NCI-H187 (cell line): ENCODE measurements at places on chromosomes 12 and 14.

DNA sequence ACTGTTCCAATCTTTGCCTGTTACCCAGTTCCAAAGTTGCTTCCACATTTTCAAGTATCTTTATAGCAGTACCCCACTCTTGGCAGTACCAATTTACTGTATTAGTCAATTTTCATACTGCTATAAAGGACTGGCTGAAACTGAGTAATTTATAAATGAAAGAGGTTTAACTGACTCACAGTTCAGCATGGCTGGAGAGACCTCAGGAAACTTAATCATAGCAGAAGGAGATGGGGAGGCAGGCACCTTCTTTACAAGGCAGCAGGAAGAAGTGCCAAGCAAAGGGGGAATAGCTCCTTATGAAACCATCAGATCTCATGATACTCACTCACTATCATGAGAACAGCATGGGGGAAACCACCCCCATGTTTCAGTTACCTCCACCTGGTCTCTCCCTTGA is 215.0 kb downstream of the SNAPC1 start:
- no peak for DNase-seq

GRCh38 chr12:64566831-64567517 is 43.3 kb upstream of the RASSF3 start:
- no peak for DNase-seq

GRCh38 chr14:32019276-32019675 is 57.8 kb upstream of the ARHGAP5 start:
- no peak for DNase-seq

DNA sequence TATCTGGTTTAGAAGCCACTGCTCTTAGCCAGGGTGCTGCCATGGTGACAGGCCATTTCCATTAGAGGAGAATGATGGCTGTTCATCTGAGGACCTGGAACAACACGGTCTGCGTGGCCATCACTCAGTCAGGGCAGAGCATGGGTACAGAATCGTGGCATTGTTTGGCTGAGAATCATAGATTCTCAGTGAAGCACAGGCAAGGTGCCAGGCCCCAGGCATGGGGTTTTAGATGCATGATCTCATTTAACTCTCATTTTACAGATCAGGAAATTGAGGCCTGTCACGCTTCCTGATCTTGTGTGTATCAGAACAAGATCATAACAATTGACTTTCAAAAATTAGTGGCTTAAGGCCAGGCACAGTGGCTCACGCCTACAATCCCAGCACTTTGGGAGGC is 26.8 kb upstream of the IRF2BPL start:
- DNase-seq = no peak

- DNase-seq = no peak
Observed at GRCh38 chr14:97571866-97572555, 774.8 kb downstream of the VRK1 start.

DNA sequence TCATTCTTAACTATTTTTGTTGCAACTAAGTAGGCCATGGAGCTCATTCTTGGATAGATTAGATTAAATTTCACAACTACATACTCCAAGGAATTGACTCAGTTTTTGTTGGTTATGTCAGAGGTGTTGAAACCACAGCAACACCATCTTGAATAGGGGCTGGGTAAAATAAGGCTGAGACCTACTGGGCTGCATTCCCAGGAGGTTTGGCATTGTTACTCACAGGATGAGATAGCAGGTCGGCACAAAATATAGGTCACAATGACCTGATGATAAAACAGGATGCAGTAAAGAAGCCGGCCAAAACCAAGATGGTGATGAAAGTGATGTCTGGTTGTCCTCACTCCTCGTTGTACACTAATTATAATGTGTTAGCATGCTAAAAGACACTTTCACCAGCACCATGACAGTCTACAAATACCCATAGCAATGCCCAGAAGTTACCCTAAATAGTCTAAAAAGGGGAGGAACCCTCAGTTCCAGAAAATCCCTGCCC is 20.9 kb downstream of the DMAC2L start:
- no peak for DNase-seq

DNA sequence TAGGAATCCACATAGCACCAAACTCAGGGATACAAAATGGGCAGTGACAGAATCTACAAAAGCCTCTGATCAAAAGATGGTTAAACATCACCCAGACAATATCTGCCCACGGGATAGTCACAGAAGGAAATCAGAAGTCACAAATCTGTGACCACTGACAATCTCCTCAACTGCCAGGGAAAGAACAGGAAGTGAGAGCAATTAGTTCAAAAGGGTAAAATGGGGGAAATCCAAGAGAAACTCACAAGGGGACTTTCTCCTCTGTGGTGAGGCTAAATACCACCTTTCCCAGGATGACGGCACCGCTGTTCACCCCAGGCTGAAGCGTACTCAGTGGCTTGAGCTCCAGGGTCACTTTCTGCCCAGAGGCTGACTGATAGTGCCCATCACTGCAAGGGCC is 10.7 kb downstream of the TTC5 start:
- DNase-seq = no peak

DNA sequence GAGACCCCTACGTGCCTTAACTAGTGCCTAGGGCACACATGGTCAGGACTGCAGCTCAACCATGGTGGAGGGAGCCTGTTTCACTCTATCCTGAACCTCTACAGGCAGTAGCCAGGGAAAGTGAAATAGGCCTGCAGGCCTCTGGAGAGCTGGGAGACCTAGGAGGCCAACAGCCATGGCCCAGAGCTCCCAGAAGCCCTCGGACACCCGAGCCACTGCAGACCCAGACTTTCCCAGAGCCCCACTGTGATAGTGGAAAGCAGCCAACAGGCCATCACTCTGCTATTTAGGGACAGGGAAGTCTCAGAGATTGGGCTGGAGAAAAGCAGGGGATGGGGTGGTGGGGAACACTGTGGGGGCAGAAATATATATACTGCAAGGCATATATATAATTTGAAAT is 56.5 kb upstream of the ZFP36L1 start:
- no peak for DNase-seq

DNA sequence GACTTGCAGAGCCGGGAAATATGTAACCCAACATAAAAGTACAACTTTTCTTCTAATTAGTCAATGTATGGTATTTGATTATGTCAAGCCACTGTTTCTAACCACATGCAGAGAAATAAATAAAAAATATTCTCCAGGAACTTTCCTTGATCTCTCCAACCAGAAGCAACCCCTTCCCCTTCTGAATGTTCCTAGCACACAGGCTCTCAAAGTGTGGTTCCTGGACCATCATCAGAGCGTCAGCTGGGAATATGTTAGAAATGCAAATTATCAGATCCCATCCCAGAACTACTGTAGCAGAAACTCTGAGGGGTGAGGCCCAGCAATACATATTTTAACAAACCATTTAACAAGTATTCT is 21.0 kb upstream of the ITPR2 start:
- no peak for DNase-seq

GRCh38 chr12:32679920-32680237 is 778 bp downstream of the DNM1L start:
- DNase-seq = no peak

DNA sequence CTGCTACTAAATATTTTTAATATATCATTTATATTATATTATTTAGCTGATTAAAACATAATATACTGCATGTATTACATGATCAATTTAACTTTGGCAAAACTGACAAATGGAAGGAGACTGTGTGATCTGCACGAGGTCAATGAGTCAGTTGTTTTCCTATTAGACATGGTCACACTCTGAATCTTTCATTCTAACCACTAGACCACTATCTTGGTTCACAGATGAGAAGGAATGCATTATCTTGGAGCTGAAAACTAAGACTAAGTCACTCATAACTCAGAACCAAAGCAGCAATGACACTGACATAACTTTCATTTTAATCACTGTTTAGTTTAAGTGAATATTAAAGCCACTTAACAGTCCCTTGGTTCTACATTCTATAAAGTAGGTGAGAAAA is 37.4 kb downstream of the GNPTAB start:
- no peak for DNase-seq

DNA sequence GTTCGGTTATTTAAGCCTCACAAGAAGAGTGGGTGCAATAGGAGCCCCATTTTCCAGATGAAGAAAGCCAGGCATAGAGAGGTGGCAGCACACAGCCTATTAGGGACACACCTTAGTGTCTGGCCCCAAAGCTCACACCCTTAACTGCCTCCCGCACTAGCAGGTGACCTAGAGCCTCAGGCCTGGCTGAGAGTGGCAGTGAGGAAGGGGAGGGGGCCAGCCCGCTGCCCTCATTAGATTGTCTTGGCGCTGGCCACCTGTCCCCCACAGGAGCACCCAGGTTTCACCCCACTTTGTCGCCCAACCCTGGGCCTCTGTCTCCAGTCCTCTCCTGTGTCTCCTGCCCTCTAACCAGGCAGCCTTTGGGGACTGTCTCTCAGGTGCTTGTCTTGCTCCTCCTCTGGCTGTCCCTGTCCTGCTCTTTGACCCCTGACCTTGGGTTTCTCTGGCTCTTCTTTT is 18.5 kb upstream of the PGF start:
- no peak for DNase-seq

DNA sequence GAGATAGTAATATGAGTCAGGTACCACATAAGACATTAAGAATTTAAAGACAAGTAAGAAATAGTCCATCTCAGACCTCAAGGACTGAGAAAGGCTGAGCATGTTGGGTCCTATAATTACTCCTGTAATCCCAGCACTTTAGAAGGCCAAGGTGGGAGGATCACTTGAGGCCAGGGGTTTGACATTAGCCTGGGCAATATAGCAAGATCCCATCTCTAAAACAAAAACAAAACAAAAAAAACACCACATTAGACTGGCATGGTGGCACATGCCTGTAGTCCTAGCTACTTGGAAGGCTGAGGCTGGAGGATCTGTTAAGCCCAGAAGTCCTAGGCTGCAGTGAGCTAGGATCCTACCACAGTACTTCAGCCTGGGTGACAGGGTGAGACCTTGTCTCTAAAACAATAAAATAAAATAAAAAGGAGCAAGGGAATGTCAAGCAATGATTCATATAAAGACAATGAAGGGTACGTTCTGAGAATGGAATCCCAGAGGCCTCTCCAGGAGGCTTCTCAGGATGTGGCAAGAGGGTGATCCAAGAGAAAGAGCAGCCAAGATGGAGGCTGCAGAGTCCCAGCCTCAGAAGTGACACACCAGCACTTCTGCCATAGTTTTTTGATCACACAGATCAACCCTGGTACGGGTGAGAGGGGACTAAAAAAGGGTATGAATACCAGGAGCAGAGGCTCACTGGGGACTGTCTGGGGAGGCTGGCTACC is 206.4 kb downstream of the CRADD start:
- DNase-seq = no peak

DNA sequence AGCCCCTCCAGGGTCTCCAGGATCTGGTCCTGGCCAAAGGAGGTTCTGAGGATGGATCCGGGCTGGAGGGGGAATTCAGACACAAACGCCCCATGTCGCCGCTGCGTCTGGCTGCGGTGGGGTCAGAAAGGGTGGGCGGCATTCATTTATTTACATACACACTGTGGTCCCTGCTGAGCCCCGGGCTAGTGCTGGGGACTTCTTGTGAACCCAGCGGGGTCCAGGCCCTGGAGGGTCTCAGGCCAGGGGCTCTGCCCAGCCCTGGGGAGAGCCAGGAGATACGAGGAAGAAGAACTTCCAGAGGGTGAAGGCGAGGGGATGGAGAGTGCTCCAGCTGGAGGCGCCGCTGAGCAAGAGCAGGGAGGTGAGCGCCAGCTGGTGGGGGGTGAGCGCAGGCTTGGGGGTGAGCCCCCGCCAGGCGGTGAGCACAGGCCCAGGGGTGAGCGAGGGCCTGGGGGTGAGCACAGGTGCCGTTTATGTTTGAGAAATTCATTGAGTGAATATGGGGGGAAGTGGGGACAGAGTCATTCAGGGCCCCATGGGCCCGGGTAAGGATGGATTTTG is 68.1 kb downstream of the NCOR2 start:
- no peak for DNase-seq

DNA sequence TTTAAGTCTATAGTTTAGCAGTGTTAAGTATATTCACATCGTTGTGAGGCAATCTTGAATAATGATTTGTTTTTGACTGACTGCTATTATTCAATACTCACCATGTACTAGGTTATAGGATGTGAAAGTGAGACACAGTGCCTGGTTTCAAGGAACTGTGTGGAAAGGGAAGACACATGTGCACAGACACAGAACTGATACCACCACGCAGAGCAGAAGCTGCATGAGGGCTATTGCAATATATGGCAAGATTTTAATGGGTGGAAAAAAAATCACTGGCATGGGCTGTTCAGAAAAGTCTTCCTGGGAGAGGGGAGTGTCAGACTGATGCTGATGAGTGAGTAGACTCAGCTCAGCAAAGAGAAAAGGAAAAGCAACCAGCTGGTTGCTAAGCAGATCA is 10.4 kb downstream of the SLC7A8 start:
- DNase-seq = no peak

GRCh38 chr12:124336184-124336437 is 41.2 kb downstream of the RFLNA start:
- no peak for DNase-seq

DNA sequence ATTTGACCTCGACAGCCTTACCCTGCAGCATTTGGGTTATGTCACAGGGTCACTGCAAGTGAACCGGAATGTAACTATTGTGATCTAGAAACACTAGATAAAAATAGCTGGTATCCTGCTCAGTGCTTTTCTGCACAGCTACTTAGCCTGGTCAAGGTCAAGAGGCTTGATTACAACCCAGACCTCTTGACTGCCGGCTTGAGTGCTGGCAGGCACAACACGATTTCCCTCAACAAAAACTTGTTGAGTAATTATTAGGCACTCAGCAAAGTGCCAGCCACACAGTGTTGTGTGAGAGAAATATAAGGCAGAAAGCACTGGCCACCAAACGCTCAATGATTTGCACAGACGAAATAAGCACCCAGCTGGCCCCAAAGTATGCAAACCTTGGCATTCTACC is 156.7 kb downstream of the NUAK1 start:
- no peak for DNase-seq

DNA sequence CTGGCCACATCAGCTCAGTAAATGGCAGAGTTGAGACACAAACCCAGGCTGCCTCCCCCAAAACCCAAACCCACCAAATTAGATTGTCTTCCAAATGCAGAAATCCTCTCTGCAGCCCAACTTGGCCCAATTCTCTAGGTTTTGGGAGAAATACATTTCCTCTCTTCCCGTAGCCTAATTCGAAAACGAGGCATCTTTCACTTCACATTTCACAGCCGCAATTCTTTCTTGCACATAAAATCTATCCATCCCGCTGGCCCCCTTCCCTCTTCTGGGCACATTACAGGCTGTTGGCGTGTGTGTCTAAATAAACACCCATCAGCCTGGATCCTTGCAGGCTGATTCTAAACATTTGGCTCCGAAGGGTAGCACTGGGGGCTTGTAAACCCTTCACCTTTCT is 83.8 kb upstream of the VRK1 start:
- no peak for DNase-seq

- DNase-seq = no peak
Observed at GRCh38 chr12:63893170-63893569, 48.7 kb downstream of the SRGAP1 start.

GRCh38 chr12:97572220-97572619 is 109.6 kb downstream of the RMST start:
- no peak for DNase-seq

- DNase-seq = no peak
Observed at GRCh38 chr12:62834406-62834805, 100.5 kb downstream of the PPM1H start.

DNA sequence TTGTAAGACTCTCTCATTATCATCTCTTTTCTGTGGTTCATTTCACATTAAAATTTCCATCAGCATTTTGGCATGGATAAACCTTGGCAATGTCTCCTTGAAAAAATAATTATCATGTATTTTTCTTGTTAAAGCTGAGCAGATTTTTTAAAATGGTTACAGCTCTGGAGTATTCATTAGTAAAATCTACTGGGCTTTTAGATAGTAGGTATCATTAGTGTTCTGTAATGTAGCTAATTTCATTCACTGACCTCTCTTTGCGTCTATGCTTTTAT is 36.9 kb upstream of the CDK17 start:
- DNase-seq = no peak
